ENCODE measurements at places on chromosomes 7 and 10. TPM values are rescaled to one million over a fixed set of nuclear protein-coding genes. Genes with fewer than 3 reads are reported as not detected.

DNA sequence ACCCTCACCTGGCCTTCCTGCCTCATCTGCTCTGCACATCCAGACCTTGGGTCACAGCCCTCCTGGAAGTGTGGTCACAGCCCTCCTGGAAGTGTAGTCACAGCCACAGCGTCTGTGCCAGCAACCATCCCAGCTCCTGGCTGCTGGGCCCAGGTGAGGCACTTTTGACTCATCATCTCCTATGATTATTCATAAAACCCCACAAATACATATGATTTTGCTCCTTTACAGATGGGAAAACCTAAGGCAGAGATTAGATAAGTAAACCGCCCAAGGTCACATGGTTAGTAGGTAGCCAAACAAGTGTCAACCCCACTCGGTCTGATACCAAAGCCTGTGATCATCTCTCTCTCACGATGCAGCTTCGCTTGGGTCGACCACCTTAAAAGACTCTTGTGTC, 94.3 kb downstream of the PRLHR start:
- H3K36me3 ChIP-seq = no peaks in the 10 kb centered on the region
- no peak overlapping the region for H3K4me3 ChIP-seq
- H3K4me1 ChIP-seq = peaks cover 18% of the 10 kb centered on the region
- no peak overlapping the region for H3K27ac ChIP-seq
- no peak for DNase-seq

DNA sequence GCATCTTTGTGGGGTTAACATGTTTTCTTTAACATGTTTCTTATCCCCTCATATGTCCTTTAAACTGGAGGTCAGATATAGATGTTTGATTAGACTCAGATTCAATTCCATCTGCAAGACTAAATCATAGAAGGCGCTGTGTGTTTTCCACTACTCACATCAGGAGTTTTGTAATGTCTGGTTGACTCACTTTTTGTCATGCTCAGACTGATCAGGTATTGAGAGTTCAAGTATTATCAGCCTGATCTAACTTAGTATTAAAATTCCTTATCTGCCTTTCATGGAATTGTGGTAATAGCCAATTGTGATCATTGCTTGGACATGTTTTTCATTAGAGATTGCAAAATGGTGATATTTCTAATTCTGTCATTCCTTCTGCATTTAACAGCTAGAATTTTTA, 30.2 kb downstream of the ENTPD7 start:
- no peaks in the 10 kb centered on the region for H3K36me3 ChIP-seq
- H3K4me3 ChIP-seq = no peak overlapping the region
- no peak overlapping the region for H3K27ac ChIP-seq
- H3K27me3 ChIP-seq = no peaks in the 10 kb centered on the region

DNA sequence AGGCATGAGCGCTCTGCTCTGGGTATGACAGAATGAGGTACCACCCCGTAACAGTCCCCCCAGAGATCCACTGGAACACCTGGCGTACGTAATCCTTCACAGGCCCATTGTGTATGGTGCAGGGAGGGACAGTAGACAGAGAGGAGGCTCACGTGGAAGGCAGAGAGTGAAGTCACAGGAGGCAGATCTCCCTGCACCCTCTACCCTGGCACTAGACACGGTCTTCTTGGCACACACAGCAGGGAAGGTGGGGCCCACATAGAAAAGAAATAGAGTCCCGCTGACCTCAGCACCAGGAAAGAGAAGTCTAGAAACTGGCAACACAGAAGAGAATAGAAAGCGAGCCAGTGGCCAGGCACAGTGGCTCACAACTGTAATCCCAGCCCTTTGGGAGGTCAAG, 51.9 kb downstream of the SLC29A4 start:
- H3K4me3 ChIP-seq = no peak overlapping the region
- DNase-seq = no peak

GRCh38 chr10:116168329-116168728, 104.7 kb downstream of the GFRA1 start:
- DNase-seq = no peak
- no peaks in the 10 kb centered on the region for H3K4me1 ChIP-seq
- no peaks in the 10 kb centered on the region for H3K36me3 ChIP-seq
- no peaks in the 10 kb centered on the region for H3K27me3 ChIP-seq
- H3K4me3 ChIP-seq = no peak overlapping the region
- no peak overlapping the region for H3K27ac ChIP-seq

DNA sequence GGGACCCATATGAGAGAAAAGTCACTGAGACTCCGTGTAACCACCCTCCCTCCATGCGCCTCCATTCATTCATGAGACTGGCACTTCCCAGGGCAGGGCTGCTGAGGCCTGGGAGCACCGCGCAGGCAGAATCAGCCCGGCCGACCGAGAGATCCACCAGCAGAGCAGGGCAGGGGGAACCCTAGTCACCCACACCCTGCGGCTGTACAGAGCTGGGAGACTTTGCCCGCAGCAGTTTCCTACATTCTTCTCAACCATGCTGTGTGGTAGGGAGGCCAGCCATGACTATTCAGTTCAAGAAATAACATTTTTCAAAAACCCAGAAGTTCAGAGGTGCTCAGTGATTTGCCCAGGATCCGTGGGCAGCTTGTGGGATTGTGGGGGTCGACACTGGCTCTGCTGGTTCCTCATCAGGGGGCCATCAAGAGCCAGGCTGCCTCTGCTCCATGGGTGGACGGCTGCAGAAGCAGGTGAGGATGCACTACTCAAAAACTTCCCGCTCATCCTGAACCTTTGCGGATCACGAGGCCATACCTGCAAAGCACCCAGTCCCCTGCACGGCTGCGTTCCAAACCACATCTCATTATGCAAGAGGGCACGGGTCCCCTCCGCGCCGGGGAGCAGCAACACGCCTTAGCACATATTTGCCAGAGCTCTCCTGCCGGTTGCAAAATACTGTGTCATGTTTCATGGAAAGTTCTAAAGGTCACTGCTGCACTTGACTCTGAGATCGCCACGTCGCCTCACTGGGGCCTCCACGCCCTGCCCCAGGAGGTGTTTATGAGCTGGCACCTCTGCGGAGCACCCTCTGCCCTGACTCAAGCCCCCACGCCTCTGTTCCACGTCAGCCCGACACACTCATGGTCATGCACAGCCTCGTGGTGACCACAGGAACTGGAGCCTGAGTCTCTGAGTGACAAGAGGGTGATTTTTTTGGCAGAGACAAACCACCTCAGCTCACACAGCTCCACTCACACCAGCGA, 132.0 kb downstream of the PRKAG2 start:
- no peaks in the 10 kb centered on the region for H3K27me3 ChIP-seq
- no peak overlapping the region for H3K27ac ChIP-seq
- H3K4me1 ChIP-seq = peaks cover 9% of the 10 kb centered on the region
- DNase-seq = peak; percentile 42

DNA sequence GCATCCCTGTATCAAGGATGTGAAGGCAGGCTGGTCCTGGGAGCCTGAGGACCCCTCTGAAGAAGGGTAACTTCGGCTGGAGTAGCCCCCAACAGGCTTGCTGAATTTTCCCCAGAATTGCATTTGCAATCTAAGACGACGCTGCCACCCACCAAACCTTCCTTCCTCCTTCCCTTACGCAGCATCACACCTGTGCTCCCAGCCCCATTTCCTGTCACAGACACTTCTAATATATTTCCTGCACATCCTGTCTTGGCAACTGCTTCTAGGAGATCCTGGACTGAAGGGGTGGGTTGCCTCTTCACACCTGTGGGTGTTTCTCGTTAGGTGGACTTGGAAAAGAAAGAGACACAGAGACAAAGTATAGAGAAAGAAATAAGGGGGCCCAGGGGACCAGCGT, 9.4 kb upstream of the PGAM1 start:
- no peaks in the 10 kb centered on the region for H3K27me3 ChIP-seq
- no peak overlapping the region for H3K27ac ChIP-seq
- peaks cover 12% of the 10 kb centered on the region for H3K4me1 ChIP-seq
- no peaks in the 10 kb centered on the region for H3K36me3 ChIP-seq
- H3K4me3 ChIP-seq = no peak overlapping the region
- no peak for DNase-seq

GRCh38 chr7:64884085-64884912, 18.8 kb upstream of the ZNF273 start:
- no peak overlapping the region for H3K27ac ChIP-seq
- H3K36me3 ChIP-seq = no peaks in the 10 kb centered on the region
- no peak for DNase-seq
- peaks cover 17% of the 10 kb centered on the region for H3K4me1 ChIP-seq
- H3K4me3 ChIP-seq = no peak overlapping the region

DNA sequence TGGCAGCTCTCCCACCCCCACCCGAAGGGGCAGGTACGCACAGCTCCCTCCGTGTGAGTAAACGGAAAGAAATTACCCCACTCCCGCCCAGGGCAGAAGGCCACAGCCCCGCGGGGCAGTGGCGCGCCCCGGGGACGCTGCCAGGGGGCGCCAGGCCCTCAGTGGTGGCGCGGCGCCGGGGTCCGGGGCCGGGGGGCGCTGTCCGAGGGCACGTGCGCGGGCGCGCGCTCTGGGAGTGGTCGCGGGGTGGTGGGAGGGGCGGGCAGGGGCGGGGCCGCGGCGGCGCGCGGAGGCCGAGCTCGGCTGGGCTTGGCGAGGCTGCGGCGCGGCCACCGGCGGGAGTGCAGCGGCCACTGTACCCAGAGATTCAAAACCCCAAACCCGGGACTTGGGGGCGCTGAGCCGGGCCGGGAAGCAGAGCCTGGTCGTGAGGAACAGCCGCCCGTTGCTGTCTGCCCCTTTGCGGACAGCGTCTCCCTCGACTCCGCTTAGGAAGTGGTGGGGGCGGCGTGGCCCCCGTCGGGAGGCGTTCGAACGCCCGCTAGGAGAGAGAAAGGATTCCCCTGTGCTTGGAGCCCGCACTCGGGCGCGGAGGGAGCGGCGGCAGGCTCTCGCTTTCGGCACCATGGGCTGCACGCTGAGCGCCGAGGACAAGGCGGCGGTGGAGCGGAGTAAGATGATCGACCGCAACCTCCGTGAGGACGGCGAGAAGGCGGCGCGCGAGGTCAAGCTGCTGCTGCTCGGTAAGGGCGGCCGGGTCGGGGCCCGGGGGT, at the start of gene GNAI1:
TSS of gene GNAI1 (plus strand) at position 296 of the 773 bp plus-strand sequence. CDS start at position 626, 330 bp downstream.
- no peaks in the 10 kb centered on the region for H3K36me3 ChIP-seq
- no peaks in the 10 kb centered on the region for H3K27me3 ChIP-seq
- H3K27ac ChIP-seq = peak within 1 kb of the TSS; percentile 87
- peaks cover 8% of the 10 kb centered on the region for H3K4me1 ChIP-seq
- H3K4me3 ChIP-seq = peak within 1 kb of the TSS; percentile 92
- DNase-seq = peak; percentile 85

GRCh38 chr10:61855771-61856170, 45.7 kb upstream of the ARID5B start:
- H3K4me3 ChIP-seq = no peak overlapping the region
- DNase-seq = no peak
- no peak overlapping the region for H3K27ac ChIP-seq
- H3K36me3 ChIP-seq = no peaks in the 10 kb centered on the region

GRCh38 chr7:66307591-66308215, 102.6 kb downstream of the TPST1 start:
- H3K27me3 ChIP-seq = no peaks in the 10 kb centered on the region
- no peak overlapping the region for H3K4me3 ChIP-seq
- no peak overlapping the region for H3K27ac ChIP-seq
- peak; percentile 38 for DNase-seq
- peaks cover 45% of the 10 kb centered on the region for H3K4me1 ChIP-seq
- H3K36me3 ChIP-seq = no peaks in the 10 kb centered on the region

DNA sequence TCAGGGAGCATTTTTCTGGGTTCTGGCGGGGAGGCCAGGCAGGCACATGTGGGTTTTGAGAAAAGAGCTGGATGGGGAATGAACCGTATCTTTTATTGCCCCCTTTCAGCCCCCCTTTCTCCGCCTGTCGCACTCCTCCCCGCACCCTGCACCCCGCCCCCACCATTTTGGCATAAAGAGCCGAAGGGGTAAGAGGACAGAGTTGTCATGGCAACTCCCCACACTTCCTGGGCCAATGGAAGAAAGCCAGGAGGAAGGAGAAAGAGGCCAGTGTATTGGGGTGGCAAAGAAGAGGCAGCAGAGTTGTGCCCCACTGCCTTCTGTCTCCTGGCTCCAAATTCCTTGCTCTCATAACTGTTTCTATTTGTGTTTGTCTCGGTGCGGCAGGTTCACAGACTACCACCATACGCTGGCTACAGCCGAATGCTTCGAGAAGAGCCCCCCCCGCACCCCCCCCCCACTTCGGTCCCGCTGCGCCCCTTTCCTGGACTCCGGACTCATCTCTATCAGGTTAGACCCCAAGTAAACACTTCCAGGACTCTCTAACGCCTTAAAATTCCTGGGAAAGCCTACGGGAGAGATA, 3.4 kb downstream of the KCNIP2 start:
- H3K4me1 ChIP-seq = peaks cover 26% of the 10 kb centered on the region
- no peak overlapping the region for H3K27ac ChIP-seq
- DNase-seq = no peak
- H3K36me3 ChIP-seq = no peaks in the 10 kb centered on the region
- no peak overlapping the region for H3K4me3 ChIP-seq

DNA sequence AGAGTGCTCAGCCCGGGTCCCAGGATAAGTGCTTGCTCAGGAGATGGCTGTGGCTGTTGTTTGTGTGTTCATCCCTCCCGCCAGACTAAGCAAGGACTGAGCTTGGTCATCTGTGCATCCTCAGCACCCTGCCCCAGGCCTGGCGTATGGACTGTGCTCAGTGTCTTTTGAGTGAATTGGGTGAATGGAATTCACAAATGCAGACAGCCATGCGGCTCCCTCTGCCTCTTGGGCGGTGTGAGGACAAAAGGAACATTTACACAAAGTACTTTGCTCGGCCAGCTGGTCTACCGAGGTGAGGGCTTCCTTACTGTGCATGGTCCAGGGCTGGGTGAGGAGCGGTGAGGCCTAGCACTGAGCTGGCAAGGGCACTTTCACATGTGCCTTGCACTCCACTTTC, 120.2 kb downstream of the CDH23 start:
- H3K27ac ChIP-seq = no peak overlapping the region
- DNase-seq = peak; percentile 18
- no peaks in the 10 kb centered on the region for H3K4me1 ChIP-seq
- H3K27me3 ChIP-seq = no peaks in the 10 kb centered on the region

GRCh38 chr7:78777829-78778228, 675.6 kb downstream of the MAGI2 start:
- no peak overlapping the region for H3K4me3 ChIP-seq
- H3K4me1 ChIP-seq = no peaks in the 10 kb centered on the region
- H3K27me3 ChIP-seq = no peaks in the 10 kb centered on the region
- no peaks in the 10 kb centered on the region for H3K36me3 ChIP-seq
- DNase-seq = no peak

DNA sequence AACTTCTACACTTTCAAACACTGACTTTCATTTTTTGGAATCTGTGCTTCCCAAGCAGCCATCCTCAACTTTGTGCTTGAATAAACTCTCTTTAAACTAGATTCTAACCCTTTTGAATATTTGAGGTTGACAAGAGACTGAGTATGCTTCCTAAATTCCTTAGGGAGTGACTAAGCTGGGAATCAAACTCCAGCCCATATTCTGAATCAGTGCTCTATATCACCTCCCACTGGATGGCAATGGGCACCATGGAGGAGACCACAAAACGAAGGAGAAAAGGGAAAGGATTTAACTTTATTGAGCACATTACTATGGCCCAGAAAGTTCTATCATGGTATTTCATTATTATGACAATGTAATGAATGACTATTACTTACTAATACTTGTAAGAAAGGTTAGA, 17.2 kb upstream of the SLC26A4 start:
- no peak for DNase-seq
- no peak overlapping the region for H3K4me3 ChIP-seq
- H3K4me1 ChIP-seq = peaks cover 4% of the 10 kb centered on the region
- no peaks in the 10 kb centered on the region for H3K27me3 ChIP-seq
- no peaks in the 10 kb centered on the region for H3K36me3 ChIP-seq

Gene TRIM50
- 1.0 TPM for total RNA-seq

Gene ZNF503
- total RNA-seq = 8.2 TPM

Gene KEL
- 0.54 TPM for total RNA-seq

Gene MYO1G
- 0.78 TPM for total RNA-seq

Gene INMT
- total RNA-seq = 19.9 TPM

Gene NPSR1
- not detected for total RNA-seq

Gene SAMD9
- total RNA-seq = 9.1 TPM

Gene SH2D4B
- not detected for total RNA-seq

Gene POU6F2
- 0.33 TPM for total RNA-seq
